NCI-H2227 treated with DMSO at 0.1 percent for 48 hours (cell line): ENCODE measurements at places on chromosomes 4 and X.

DNA sequence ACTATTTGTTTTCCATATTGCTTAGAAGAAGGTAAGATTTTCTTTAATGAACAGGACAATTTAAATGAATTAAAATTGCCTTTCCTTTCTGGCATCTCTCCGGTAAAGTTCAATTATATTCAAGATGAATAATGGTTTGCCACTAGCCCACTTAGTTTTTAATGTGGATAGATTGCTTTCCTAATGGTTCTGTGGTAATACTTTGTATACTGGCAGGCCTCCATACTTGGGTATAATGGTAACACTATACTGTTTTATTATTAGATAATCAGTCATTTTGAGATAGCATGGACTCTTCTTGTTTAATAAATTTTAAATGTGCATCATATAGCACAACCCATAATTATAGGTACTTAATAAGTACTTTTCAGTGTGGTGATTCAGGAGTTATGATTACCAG, 89.5 kb downstream of the ELOVL6 start:
- DNase-seq = no peak

DNA sequence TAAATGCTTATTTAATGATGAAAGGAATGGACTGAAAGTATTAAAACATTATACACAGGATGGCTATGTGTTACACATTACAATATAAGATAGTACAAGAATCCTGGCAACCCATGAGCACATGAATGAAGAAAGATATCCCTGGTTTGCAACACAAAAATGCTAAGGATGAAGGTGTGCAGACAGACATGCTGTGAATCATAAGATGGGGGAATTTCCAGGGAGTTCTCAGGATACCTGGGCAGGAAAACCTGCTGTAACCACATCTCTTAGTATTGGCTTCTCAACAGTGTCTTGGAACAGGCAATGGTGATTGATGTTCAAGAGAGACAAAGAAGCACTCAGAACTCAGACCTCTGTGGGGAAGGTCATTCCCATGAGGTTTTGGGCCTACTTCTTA, 23.9 kb upstream of the ANOS1 start:
- no peak for DNase-seq

- DNase-seq = no peak
Measured at GRCh38 chr4:77269505-77269904, 112.5 kb downstream of the CCNG2 start.

GRCh38 chr4:57102050-57102624, 8.0 kb downstream of the IGFBP7 start:
- no peak for DNase-seq

DNA sequence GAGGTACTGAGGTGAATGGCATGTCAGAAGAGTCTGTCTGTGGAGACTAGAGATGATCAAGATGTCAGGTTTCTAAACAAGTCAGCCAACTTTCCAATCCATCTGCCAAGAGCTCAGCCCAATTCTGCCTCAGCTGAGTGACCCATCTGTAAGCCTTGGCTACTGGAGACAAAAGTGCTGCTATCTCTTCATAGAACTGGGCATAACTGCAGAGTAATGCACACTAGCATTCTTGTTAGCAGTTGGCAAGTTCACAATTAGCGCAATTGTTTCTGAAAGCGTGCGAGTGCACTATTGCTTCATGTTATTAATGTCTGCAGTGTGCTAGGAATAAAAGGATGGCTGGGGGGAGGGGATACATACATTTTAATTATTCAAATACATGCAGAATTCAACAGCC, 32.9 kb upstream of the SH3D19 start:
- no peak for DNase-seq

DNA sequence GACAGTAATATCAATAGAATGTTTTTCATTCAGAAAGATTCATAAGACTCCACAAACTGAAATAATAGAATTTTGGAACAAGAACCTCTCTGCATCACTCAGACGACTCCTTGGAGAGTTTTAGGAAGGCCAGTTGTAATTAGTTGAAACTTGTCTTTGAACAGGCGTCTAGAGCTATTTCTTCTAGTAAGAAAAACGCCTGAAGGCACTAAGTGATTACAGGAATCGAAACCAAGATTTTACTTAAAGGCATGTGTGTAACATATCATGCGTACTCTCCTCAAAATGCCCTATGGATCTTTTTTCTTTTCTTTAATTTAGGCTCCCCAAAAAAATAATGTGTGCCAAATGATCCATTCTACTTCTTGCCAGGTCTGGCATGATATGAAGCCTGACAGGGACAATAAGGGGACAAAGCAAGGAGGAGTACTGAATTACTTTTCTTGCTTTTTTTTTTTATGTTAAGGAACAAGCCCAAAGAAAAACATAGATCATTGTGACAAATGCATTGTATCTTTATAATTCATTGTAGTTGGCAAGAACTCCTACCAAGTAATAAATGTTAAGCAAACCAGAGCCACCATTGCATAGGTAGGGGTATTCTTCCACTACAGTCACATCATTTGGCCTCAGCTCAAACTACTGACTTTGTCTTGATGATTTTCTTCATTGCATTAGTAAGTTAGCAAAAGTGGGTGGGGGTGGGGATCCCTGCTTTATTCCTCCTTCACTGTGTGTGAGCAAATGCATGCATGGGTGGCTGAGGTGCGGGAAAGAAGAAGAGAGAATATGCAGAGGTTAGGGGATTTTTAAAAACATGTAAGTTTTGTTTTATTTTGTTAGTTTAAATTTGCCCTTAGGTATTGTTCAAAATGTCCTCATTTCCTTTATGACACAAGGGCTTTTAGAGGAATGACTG, 79.9 kb upstream of the ATOH1 start:
- DNase-seq = no peak

DNA sequence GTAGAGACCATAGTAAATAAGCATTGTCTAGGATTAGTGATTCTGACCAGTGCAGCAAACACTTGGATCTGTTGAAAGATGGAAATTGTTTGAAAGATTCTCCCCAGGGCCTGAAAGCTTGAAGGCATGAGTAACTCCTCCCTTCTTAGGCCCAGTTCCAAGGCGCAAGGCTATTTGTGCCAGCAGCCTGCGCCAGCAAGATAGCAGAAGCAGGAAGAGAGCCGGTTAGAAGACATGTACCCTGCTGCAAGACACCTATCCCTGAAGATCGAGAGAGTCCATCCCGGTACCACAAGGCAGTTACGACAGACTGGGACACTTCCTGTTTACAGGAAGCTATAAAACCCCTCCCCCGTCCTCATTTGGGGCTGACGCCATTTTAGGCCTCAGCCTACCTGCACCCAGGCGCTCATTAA, 72.4 kb upstream of the JADE1 start:
- DNase-seq = no peak

DNA sequence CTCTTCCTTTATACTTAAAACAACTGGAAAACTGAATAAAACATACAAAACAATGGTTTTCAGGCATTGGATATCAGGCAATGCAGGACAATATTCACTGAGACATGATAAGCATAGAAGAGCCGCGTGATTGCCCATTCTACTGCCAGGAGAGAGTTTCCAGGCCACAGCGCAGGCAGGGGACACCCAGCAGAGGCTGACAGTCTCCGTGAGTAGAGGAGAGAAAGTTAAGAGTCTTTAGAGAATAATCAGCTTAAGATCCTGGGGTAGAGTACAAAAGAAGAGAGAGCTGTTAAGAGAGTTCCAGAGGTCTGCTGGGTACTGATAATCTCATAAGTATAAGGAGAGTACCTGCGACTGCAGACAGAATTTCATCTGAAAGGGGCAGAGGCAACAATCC, 18.4 kb upstream of the FRAS1 start:
- DNase-seq = no peak

DNA sequence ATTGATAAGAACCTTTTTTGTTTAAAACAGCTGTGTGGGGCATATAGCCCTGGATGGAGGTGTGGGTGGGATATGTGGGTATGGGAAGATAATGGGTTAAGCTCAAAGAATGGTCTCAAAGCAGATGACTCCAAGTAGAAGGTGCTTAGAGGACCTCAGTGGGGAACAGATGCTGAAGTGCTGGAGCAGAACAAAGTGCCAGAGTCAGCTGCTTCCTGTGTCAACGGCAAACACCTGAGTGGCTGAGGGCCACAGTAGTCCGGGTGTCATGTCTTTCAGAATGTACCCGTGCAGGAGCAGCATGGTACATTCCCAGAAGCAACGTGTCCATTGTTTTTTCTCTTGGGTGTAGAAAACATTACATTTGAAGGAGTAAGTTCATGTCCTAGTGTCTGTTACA, 210.6 kb downstream of the CCNG2 start:
- DNase-seq = no peak

DNA sequence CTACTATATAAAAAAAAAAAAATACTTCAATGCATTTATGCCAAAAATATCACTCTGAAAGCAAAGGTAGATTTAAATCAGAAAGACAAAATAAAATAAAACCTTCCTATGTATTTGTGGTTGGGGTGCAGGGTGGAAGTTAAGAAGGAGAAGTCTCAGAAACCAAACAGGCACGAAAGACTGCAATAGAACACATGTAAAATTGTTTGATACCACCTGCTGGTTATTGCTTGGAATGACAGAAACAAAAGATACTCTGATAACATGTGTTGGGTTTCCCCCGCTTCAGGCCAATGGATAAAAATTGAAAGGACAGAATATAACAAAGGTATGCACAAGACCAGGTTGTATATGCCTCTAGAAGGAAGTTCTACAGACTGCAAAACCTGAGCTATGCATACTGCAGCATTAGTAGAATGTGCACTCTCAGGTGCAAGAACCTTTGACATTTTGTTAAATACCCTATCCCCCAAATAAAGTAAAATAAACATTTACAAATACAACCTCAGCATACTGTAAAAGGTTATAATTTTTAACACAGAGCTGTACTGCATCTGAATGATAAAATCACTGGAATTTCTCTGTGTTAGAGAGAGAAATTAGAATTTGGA, 118.8 kb downstream of the GABRA2 start:
- no peak for DNase-seq

- no peak for DNase-seq
Measured at GRCh38 chrX:39642071-39642470, 455.7 kb downstream of the BCOR start.

GRCh38 chr4:38634047-38634759, 29.8 kb upstream of the KLF3 start:
- no peak for DNase-seq

DNA sequence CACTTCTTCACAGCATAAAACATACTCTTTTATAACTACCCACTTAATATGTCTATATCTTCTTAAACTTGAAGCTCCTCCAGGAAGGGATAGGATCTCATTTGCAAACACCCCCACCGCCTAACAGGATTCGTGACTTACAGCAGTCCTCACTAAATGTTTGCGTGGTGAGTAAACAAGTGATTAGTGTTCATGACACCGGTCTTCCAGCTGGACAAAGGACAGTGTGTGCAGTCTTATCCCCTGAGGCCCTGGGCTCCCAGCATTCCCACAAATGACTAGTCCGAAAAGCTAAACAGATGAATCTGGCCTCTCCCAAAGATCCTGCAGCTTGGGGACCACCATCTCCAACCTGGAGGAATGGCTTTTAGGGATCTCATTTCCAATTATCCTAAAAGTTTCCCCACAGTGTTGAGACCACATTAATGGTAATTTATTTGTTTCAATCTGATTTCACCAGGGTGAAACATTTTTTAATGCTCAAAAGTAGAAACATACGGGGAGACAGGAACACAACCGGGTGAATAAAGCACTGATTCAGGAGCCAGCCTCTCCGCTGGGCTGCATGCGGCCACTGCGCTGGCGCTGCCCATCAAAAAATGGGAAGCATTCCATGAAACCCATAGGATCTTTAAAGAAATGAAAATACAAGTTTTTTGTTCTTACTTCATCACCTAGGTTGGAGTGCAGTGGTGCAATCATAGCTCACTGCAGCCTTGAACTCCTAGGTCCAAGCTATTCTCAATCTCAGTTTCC, 69.2 kb downstream of the HADH start:
- DNase-seq = no peak

DNA sequence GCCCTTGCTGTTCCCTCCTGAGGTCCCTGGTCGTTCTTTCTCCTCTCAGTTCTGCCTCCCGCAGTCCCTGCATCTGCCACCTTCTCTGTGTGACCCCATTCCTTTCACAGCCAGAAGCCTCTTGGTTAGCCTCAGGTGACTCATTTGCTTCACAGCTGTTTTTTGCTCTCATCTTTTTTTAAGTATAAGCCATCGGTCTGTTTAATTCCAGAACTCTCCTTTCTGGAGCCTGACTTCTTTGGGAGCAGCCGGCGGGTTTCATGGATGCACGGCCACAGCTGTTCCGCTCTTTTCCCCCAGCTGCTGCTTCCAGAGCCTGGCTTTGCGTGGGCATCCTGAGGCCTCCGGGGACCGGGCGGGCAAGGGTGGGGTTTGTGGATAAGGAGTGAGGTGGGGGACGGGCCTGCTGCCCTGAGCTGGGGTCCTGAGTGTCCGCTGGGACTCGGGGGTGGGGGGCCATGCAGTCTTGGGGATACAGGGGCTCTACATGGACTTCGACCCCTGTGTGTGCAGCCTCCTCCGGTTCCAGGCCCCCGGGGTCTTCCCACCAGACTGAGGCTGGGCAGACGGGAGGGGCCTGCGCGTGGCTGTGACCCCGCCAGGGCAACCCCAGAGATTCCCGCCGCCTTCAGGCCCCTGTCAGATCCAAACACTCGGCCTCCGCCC, 46.7 kb downstream of the PCGF3 start:
- DNase-seq = no peak

GRCh38 chr4:99572527-99573240, 1.9 kb upstream of the MTTP start:
- no peak for DNase-seq

DNA sequence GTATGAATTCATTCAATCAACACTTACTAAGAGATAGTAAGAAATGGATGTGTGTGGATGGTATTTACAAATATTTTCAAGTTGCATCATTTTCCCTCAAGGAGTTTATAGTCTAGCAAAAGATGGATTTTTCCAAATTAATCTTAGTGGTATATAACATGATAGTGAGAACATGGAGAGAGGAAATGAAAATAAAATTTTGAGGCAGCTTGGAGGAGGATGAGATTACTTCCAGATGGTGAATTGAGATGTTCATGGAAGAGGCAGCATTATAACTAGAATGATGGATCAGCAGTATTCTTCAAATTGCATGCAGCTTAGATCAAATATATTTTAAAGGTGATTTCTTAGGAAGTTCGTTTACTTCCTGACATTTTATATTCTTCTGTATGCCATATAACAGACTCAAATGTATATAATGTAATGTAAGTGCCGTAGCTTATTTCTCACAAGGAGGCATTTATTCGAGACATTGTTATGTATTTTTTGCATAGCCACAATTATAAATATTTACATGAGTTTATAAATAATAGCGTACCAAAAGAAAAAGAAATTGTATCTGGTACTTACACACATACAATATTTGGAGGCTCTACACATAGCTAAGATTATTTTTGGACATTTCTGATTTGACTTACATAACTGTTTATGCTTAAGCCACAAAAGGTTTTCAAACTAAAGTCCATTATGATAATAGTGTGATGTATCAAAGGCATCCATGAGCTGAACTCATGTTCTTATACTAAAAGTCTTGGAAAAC, 439.4 kb downstream of the SPRY1 start:
- DNase-seq = no peak

- DNase-seq = no peak
Measured at GRCh38 chrX:150036181-150036580, 97.9 kb upstream of the EOLA2 start.

DNA sequence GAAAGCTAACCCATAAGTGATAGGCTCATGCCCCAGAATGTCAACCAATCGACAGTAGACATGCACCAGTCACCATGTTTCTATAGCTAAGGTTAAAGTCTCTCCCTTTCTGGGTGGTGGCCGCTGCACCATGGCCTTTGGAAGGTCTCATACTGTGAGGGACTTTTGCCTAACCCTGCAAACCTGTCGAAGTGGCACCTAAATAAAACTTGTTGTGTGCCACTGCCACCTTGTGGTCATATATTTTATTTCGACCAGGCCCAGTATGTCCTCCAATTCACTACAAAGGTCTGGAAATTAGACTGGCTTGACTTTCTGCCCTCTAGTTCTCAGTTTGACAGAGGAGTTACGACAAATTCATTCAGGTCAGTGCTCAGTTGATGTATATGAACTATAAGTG, 163.1 kb downstream of the SMARCA1 start:
- DNase-seq = no peak
